ENCODE measurements at places on chromosomes 16 and 17.

DNA sequence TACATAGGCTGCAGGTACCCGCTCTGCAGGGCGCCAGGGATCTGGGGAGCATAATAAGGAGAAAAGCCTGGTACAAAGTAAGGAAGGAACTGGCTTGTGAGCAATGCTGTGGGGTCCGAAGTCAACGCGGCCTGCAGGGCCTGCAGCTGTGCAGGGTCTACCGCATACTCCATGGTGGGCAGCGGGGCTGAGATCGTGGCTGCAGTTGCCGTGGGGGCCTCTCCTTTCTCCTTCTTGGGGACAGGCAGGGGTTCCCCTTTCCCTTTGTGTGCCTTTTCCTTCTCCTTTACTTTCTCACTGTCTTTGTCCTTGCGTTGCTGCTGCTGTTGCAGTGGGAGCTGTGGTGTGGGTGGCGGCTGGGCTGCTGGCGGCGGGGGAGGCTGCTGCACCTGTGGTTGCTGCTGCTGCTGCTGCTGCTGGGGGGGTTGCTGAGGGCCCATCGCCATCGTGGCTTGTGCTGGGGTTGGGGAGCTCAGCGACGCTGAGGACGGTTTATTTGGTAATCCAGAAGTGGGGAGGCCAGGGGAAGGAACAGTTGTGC, 259.6 kb downstream of the ZFHX3 start:
- no peak for DNase-seq

- DNase-seq, result no peak
Measured at GRCh38 chr17:28033972-28034714, 8.3 kb upstream of the NLK start.

DNA sequence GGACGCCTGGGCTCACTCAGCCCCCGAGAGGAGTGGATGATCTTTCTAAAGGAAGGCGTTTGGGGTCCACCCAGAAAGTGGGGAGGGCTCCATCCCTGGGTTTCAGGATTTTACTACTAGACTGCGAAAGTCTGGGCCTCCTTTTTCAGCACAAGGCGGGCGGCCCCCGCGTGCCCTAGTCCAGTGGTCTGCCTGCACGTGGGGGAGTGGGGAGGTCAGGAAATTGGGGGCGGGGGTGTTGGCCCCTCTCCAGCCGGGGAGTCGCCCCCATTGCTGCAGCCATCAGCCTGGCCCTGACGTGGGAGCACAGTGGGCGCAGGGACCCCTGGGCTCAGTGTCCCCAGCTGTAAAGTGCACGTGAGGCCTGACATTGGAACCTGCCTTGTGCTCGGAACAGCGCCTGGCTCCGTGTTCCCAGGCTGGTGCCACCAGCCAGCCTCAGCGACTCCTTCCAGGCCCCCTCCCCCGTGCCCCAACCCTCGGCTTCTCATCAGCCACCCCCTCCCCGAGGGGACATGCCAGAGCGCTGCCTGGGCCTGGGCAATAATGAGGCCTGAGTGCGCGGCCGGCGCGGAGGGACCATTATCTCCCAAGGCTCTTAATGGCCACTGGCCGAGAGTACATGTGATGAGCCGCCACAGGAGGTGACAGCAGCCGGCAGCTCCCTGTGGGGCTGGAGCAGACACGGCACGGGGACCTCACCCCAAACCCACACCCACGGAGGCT, 2.4 kb upstream of the C1QTNF8 start:
- DNase-seq, result no peak

GRCh38 chr16:53971616-53972015, 267.7 kb downstream of the FTO start:
- no peak for DNase-seq

DNA sequence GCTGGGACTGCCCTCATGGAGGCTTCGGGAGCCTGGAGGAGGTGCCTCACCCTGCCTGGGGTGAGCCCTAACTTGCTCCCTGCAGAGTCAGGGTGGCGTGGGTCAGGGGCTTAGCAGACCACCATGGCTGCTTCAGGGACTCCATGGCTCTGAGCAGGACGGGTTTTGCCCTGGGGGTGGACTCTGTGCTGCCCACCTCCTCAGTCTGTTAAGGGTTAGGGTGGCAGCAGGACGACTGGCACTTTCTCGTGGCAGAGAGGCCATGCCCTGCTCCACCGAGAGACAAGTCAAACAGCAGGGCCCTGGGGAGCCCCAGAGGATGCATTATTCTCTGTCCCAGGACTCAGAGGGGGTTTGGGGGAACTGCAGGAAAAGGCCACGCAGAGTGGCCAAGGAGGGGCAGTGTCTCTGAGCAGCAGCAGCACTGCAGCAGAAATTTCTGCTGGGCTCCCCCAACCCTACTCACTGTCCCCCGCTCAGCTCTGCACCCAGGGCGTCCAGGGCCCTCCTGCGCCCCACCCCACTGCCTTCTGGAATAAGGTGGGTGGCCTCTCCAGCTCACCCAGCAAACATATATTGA, 1.8 kb upstream of the PRSS22 start:
- DNase-seq, result no peak

Data from Panc1 (cell line).